Stomach (tissue), 19 donors: ENCODE measurements at places on chromosomes 6 and 20. TPM values are rescaled to one million over a fixed set of nuclear protein-coding genes. Genes with fewer than 3 reads are reported as not detected.

DNA sequence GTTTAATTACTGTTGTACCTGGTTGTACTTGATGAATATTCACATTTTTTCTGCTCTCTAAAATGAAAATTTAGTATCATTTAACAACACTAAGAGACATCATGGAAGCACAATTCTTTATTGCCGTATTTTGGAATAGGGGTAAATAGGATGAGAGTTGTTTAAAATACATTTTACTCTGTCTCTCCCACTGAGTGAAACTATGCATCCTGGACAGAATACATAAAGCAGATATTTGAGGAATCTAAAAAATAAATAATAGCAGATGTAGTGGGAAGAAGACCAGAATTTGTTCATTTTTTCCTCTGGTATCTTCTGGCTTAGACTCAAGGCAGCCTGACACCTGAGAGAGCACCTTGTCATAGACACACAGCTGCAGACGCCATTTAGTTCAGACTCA lies 119.1 kb upstream of the AHI1 start:
- DNase-seq = no peak
- H3K4me1 ChIP-seq = no peaks in the 10 kb centered on the region
- H3K27me3 ChIP-seq = no peaks in the 10 kb centered on the region
- H3K4me3 ChIP-seq = no peak overlapping the region

The CDK5RAP1 gene
- 12.5 TPM for total RNA-seq

DNA sequence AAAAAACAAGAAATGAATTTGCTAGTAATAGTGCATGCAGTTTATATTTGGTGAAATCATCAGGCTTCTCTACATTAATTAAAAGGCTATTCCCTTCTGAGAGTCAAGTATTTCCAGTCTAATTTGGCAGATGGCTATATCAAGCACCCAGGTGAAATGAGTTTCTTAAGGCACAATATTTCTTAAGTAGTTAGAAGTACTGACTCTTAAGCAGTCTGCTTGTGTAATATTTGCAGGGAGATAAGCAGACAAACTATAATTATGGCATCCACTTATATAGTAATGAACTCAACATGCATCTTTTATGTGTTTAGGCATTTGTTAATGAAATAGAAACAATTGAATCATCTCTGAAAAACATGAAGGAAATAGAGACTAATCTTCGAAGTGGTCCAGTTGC lies 189.2 kb downstream of the UTRN start:
- no peak for DNase-seq
- no peak overlapping the region for H3K27ac ChIP-seq
- H3K4me3 ChIP-seq = no peak overlapping the region
- H3K27me3 ChIP-seq = no peaks in the 10 kb centered on the region

DNA sequence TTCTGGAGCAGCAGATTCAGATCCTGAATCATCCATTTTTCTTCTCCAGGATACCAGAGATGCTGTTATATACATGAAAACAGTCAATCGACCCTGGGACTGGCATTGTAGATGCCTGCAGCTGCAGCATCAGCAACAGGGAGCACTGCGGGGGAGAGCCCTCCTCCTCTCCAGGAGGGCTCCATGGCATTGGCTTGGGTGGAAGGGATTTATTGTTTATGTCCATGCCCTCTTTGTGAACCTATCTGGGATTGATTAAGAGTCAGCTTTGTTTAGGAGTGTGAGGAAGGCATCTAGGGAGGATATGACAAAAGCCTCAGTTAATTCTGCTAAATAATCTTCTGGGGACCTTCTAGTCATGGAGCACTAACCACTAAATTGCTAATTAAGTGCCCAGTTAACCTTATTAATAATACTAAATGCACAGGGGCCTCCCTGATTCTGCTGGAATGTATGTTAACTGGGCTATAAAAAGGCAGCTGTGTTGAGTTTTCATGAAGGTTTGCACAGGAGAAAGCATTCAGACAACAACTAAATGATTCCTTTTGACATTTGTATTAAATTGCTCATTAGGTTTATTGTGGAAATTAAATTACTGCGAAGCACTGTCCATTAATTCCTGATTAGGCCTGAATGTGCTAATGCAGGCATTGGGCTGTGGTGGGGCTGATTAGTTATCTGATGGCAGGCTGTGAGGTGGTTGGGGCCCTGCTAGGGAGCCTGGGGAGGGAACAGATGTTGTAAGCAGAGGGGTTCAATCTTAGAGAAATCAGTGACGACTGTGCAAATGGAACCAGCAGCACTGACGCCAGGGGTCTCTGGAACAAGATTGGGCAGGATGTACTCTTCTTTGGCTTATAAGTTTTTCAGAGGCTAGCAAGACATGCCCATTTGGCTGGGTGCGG lies 57.6 kb downstream of the IMPG1 start:
- no peak for DNase-seq
- no peaks in the 10 kb centered on the region for H3K4me1 ChIP-seq

DNA sequence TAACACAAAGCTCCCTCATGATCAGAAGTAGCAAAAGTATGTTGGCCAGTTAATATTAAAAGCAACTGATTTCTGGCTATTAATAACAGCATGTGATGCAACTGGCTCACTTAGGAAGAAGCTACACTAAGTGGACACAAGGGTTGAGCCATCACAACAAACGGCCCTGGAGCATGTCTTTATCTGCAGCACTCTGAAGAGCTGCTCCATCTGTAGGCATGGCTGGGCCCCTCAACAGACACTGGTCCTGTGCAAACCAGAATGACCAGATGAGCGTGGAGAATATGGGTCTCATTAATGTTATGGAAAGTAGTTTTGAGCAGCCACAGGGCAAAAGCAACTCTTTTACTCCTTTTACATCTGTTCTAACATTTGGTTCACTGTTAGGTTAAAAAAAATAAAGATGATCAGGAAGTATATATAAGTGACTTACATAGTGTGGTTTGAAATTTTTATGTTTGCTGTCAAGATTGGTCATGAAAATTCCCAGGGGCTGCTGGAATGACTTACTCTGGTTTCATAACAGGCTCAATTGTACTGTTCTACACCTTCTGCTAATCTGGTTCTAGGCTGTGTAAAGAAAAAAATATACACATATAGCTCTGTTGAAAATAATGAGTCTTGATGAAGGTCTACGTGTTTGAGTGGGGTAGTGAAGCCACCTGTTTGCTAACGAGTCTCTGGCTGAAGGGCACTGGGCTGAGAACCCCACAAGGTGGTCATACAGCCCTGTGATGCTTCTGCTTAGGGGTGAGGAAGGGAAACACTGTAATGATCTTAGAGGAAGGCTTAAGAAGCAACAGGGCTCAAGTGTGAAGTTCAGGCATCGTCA lies 58.1 kb downstream of the INSM1 start:
- H3K4me3 ChIP-seq = no peak overlapping the region
- H3K27me3 ChIP-seq = no peaks in the 10 kb centered on the region
- no peak overlapping the region for H3K27ac ChIP-seq
- DNase-seq = no peak
- H3K36me3 ChIP-seq = peaks cover 29% of the 10 kb centered on the region
- no peaks in the 10 kb centered on the region for H3K4me1 ChIP-seq

GRCh38 chr6:150527100-150527499 lies 72.6 kb upstream of the PLEKHG1 start:
- H3K27me3 ChIP-seq = no peaks in the 10 kb centered on the region
- H3K36me3 ChIP-seq = no peaks in the 10 kb centered on the region
- no peak for DNase-seq
- H3K4me1 ChIP-seq = no peaks in the 10 kb centered on the region
- peak overlapping the region; percentile 5 for H3K27ac ChIP-seq

- no peaks in the 10 kb centered on the region for H3K36me3 ChIP-seq
- no peak for DNase-seq
- H3K4me1 ChIP-seq = no peaks in the 10 kb centered on the region
- H3K27me3 ChIP-seq = no peaks in the 10 kb centered on the region
- no peak overlapping the region for H3K27ac ChIP-seq
Measured at GRCh38 chr6:93584300-93584699, 164.9 kb upstream of the EPHA7 start.

The RBM24 gene
- total RNA-seq = 2.6 TPM

The DCDC2 gene
- total RNA-seq = under 0.01 TPM

DNA sequence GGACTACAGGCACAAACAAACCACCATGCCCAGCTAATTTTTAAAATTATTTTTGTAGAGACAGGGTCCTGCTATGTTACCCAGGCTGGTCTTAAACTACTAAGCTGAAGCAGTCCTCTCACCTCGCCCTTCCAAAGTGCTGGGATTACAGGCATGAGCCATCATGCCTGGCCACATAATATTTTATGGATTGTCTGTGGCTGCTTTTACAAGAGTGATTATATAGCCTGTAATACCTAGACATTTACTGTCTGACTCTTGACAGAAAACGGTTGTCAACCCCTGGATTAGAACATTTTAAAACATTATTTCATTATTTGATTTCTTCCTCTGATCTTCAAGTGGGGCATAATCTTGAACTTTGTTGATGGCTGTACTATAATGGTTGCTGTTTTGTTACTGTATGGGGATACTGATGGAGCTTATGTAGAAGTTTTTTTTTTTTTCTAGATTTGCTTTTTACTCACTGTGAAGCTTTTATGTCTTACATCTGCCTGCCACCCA lies 14.3 kb downstream of the PARD6B start:
- peaks cover 38% of the 10 kb centered on the region for H3K4me1 ChIP-seq
- peak overlapping the region; percentile 60 for H3K27ac ChIP-seq
- no peak for DNase-seq
- no peaks in the 10 kb centered on the region for H3K27me3 ChIP-seq
- H3K36me3 ChIP-seq = peaks cover 12% of the 10 kb centered on the region

DNA sequence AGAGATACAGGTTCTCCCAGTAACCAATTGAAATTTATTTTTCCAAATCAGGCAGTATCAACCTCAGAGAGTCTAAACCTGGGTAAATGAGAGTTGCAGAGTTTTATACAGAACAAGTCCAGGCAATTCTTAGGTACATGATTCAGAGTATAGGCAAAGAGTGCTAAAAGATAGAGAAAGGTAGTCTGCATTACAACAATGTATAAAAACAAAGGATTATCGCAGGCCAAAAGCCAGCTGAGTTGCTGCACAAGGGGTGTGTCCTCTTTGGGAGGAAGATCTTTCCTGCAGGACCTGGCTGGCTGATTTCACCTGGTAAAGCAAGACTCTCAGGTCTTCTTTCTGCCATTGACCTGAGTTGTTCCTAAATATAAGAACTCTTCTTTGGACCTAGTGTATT lies 48.9 kb upstream of the ECHDC1 start:
- no peaks in the 10 kb centered on the region for H3K36me3 ChIP-seq
- no peaks in the 10 kb centered on the region for H3K27me3 ChIP-seq
- H3K4me1 ChIP-seq = no peaks in the 10 kb centered on the region
- H3K27ac ChIP-seq = no peak overlapping the region

GRCh38 chr6:137357263-137357947 lies 136.8 kb downstream of the OLIG3 start:
- no peaks in the 10 kb centered on the region for H3K27me3 ChIP-seq
- H3K36me3 ChIP-seq = no peaks in the 10 kb centered on the region
- peak; percentile 51 for DNase-seq

DNA sequence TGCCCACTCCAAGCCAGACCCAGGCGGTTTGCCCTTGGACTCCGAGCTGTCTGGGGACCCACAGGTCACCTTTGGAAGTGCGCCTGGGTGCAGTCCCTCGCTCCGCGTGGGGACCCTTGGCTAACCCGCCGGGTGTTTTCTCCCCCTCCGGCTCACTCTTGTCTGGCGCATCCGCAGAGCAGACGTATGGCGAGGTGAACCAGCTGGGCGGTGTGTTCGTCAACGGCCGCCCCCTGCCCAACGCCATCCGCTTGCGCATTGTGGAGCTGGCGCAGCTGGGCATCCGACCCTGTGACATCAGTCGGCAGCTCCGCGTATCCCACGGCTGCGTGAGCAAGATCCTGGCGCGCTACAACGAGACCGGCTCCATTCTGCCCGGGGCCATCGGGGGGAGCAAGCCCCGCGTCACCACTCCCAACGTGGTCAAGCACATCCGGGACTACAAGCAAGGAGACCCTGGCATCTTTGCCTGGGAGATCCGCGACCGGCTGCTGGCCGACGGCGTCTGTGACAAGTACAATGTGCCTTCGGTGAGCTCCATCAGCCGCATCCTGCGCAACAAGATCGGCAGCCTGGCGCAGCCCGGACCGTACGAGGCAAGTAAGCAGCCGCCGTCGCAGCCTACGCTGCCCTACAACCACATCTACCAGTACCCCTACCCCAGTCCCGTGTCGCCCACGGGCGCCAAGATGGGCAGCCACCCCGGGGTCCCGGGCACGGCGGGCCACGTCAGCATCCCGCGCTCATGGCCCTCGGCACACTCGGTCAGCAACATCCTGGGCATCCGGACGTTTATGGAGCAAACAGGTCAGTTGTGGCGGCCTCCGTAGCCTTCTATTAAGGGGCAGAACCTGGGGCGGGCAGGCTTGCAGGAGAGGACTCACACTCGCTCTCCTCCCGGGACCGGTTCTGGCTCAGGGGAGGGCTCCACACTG lies 1.1 kb downstream of the PAX1 start:
- no peak overlapping the region for H3K27ac ChIP-seq
- no peak overlapping the region for H3K4me3 ChIP-seq
- peaks cover 100% of the 10 kb centered on the region for H3K27me3 ChIP-seq
- H3K4me1 ChIP-seq = peaks cover 4% of the 10 kb centered on the region
- H3K36me3 ChIP-seq = no peaks in the 10 kb centered on the region
- DNase-seq = no peak

GRCh38 chr6:80174900-80175572 lies 68.6 kb downstream of the BCKDHB start:
- H3K36me3 ChIP-seq = peaks cover 5% of the 10 kb centered on the region
- H3K4me3 ChIP-seq = no peak overlapping the region
- H3K27ac ChIP-seq = no peak overlapping the region

DNA sequence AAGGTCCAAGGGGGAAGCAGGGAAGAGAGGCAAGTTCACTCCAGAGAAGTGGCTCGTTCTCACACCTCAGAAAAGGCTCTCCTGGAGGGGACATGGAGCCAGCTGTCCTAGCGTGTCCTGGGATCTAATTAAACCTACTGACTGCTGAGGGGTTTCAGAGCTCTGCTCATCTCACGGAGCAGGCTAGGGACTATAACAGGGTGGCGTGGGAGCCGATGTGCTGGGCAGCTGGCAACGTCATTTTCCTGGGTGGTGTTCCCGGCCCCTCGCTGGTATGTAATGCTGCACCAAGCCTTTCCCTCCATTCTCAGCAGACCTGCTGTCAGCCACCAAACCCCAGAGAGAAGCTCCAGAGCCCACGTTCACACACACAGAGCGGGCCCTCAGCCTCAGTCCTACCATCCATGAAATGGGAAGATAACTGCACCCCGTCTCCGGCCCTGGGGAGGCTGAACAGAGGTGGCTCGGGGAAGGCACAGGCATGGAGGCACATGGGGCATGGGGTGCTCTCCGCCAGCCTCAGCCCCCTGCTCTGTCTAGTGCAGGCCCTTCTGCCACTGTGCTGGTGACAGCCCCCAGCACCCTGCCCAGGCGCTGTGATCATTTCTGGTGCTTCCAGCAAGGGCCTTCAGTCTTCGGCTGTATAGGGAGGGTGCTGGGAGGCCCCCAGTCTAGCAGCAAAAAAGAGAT lies 1.9 kb downstream of the CST7 start:
- peak overlapping the region; percentile 33 for H3K4me3 ChIP-seq
- peak; percentile 18 for DNase-seq
- H3K27ac ChIP-seq = no peak overlapping the region
- H3K4me1 ChIP-seq = no peaks in the 10 kb centered on the region
- H3K27me3 ChIP-seq = no peaks in the 10 kb centered on the region

DNA sequence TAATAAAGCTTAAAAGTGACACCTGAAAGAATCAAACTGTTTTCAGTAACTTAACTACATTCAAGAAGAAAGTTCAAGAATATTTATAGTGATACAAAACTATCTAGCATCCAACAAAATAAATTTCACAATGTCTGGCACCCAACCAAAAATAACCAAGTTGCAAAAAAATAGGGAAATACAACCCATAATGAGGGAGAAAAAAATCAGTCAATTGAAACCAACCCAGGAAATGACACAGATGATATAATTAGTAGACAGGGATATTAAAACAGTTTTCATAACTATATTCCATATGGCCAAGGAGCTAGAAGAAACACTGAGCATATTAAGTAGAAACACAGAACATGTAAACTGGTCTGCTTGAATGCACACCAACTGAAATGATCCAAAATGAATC lies 120.2 kb upstream of the BEND3 start:
- H3K27ac ChIP-seq = no peak overlapping the region
- H3K4me1 ChIP-seq = no peaks in the 10 kb centered on the region
- H3K4me3 ChIP-seq = no peak overlapping the region
- H3K27me3 ChIP-seq = no peaks in the 10 kb centered on the region
- no peak for DNase-seq
